Urinary bladder (tissue), 4 donors: ENCODE measurements at places on chromosomes 16 and 17. TPM values are rescaled to one million over a fixed set of nuclear protein-coding genes. Genes with fewer than 3 reads are reported as not detected.

- DNase-seq: no peak
These were observed 22.3 kb downstream of the TSPOAP1 start for GRCh38 chr17:58306131-58306951.

- no peak for DNase-seq
These were observed 20.2 kb downstream of the DNASE1 start for GRCh38 chr16:3674513-3675295.

GRCh38 chr16:11004351-11004750 is 60.0 kb downstream of the CLEC16A start:
- no peak for DNase-seq

The TEKT1 gene
- total RNA-seq: not detected

- DNase-seq: no peak
These were observed 32.5 kb upstream of the WFIKKN2 start for GRCh38 chr17:50802609-50803571.

The GNGT2 gene
- total RNA-seq: 0.42 TPM

DNA sequence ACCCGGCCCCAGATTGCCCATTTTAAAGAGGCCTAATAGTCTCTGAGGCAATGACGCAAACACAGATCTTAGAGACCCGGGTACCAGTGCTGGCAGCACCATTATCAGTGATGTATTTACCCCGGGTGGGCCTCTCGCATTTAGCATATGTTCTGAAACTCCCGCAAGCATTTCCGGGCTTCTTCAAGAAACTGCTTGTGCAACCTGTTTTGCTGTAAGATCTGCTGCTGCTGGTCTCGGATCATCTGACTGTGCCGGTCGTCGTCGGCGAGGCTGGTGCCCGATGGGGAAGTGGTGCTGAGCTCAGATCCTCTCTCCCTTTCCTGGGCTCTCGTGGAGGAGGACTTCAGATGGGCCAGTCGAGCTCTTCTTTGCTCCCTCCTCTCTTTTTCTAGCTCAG is 12.5 kb downstream of the CEP295NL start:
- no peak for DNase-seq

The TLCD3B gene
- total RNA-seq: 0.32 TPM

GRCh38 chr17:7982666-7983065 is 19.7 kb upstream of the GUCY2D start:
- DNase-seq: no peak

The OR3A3 gene
- not detected for total RNA-seq

GRCh38 chr17:57294629-57295501 is 38.5 kb downstream of the MSI2 start:
- DNase-seq: no peak

The CCL16 gene
- total RNA-seq: 0.21 TPM

The SGCA gene
- 15.4 TPM for total RNA-seq

DNA sequence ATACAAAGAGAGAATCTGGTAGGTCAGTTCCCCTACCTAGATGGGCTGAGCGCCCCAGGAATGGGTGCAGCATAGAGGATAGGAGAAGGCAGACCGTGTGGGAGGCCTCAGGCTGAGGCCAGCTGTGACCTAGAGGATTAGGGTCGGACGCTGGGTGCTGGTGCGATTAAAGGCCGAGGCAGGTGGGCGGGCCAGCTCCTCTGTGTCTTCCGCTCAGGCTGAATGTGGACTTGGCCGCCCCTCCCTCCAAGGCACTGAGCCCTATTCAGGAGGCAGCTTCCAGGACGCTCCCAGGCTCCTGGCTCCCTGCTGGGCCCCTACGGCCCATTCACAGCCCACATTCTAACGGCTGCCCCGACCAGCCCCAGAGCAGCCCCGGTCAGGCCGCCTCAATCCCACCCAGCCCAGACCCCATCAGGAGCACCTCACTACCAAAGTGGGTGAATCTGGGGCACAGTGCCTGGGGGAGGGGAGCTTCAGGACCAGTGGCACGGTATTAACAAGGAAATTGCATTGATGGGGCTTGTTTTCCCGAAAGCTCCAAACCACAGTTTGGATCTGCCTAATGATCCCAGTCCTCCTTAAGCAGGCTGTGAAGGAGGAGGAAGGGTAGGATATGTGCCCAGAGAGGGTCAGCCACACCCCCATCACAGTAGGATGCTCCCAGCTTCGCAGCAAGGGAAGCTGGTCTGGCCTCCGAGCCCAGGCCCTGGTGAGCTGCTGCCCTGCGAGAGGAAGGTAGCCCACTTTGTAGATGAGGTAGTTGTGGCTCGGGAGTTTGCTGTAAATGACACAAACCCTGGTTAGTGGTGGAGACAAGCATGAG is 14.5 kb downstream of the RHBDL3 start:
- DNase-seq: no peak

GRCh38 chr17:69246726-69247375 is 18.2 kb upstream of the ABCA10 start:
- DNase-seq: no peak

DNA sequence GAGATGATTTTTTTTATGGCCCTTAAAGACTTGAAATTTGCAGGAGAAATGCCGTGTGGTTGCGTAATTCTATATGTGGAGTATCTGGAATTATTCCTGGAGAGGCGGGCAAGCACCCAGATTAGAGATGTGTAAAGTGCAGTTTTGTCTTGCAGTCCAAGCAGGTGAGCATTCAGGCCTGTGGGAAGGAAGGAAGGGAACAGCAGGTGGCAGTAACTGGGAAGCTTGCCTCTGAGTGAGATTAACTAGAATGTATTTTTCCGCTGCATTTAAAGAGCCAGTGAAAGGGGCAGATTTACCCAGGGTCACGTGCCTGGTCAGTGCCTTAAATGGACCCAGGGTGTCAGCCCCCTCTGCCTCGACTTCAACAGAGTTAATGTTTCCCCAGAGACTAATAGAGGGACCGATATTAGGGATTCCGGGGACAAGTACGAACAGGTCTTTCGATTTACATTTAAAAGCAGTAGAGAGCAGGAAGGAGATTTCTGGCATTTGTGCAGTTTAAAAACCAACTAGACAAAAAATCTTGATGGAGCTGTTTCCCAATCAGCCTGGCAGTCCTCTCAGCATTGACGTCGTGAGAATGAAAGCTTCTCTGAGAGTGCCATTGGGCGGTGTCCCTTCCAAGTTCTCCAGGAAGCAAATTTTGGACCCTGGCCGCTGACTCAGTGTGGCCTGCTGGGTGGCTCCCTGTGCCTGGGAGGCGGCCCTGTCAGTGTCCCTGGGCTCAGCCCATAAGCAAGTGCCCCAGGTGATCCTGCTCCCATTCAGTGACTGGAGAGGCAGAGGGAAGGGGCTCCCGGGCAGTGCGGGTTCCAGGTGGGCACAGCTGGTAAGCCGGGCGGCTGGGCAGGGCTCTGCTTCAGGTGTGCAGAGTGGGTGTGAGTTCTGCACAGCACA is 38.2 kb downstream of the KSR1 start:
- peak; percentile 59 for DNase-seq

DNA sequence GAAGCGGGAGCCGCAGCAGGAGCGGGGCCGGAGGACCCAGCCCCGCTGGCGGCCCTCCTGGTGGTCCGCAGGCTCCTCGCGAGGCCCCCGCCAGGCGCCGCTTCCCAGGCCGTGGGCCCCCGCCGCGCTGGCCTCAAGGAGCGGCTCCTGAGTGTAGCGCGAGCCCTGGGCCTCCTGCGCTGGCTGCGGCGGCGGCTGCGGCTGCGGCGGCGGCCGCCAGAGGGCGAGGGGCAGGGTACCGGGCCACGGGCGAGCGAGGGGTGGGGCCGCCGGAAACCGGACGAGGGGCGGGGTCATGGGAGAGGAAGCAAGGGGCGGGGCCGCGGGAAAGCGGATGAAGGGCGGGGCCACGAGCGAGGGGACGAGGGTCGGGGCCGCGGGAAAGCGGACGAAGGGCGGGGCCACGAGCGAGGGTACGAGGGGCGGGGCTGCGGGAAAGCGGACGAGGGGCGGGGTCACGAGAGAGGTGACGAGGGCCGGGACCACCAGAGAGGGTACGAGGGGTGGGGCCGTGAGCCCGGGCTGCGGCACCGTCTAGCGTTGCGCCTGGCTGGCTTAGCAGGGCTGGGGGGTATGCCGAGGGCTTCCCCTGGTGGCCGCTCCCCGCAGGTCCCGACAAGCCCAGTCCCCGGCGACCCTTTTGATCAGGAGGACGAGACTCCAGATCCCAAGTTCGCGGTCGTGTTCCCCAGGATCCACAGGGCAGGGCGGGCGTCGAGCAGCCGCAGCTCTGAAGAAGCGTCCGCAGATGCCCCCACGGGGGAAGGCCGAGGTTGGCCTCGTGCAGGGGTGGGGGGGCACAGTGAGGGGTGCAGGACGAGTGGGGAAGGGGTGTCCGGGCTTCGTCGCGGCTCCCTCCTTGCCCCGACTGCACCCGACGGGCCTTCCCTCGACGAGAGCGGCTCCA is 1.7 kb downstream of the MYO15B start:
- peak; percentile 66 for DNase-seq
